Heart left ventricle (tissue), 16 donors: ENCODE measurements at places on chromosomes 6 and 20. TPM values are rescaled to one million over a fixed set of nuclear protein-coding genes. Genes with fewer than 3 reads are reported as not detected.

DNA sequence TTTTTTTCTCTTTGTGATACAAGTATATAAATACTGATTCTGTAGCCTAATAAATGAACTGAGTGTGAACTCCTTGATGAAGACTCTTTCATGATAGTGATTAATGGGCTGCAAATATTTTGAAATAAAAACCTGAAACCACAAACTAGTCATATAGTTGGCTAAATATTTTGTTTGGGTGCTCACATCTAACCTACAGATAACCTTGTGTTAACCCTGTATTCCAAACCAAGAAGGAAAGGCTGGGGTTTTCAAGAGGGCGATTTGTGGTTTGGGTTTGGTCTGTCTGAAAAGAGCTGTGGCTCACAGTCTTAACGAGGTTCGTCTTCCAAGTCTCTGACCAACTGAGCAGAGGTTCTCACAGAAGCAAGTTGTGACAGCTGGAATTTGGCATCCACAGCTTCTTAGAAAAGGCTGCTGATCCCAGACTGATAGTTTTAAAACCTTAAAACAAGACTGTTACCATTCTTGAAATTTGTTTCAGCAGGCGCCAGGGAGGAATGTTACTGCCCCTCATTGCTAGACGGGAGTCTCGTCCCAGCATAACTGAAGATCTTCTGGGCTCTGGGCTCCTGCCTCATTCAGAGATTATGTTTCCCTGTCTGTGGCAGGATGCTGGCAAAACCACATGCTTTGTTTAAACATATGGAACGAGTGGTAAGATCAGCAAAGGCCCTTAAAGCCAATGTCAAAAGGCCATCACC lies 736.4 kb upstream of the MARCKS start:
- DNase-seq, result no peak
- H3K27me3 ChIP-seq, result no peaks in the 10 kb centered on the region
- no peaks in the 10 kb centered on the region for H3K4me1 ChIP-seq
- H3K36me3 ChIP-seq, result no peaks in the 10 kb centered on the region
- no peak overlapping the region for H3K27ac ChIP-seq

Gene UBE2C
- total RNA-seq, result 16.9 TPM

DNA sequence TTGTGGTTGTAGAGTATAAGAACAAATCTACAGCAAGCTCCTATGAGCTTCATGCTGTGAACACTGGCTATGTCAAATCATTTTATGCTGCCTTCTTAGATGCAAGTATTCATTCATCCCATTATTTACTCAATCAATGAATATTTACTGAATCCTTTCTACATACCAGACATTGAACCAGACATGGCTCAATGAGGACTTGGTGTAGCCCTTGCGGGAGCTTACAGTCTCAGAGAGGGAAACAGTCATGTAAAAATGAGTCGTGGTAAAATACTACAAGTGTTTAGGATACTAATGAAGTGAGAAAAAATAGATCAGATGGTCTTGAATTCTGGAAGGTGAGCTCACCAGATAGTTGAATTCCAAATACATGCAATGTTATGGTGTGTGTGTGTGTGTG lies 44.8 kb upstream of the ENPP1 start:
- no peak overlapping the region for H3K27ac ChIP-seq
- H3K27me3 ChIP-seq, result no peaks in the 10 kb centered on the region
- no peaks in the 10 kb centered on the region for H3K36me3 ChIP-seq

DNA sequence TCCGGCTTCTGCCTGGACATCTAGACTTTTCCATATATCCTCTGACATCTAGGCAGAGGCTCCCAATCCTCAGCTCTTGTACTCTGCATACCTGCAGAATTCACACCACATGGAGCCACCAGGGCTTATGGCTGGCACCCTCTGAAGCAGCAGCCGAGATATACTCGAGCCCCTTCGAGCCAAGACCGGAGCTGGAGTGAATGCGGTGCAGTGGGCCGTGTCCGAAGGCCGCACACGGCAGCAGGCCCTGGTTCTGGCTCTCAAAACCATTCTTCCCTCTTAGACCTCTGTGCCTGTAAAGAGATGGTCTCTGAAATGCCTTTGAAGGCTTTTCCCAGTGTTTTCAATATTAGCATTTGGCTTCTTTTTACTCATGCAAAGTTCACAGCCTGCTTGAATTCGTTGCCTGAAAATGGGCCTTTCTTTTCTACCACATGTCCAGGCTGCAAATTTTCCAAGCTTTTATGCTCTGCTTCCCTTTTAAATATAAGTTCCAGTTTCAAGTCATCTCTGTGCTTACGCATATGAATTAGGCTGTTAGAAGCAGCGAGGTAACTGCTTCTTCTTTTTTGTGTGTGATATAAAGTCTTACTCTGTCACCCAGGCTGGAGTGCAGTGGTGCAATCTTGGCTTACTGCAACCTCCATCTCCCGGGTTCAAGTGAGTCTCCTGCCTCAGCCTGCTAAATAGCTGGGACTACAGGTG lies 3.8 kb upstream of the SIRPB1 start:
- no peak overlapping the region for H3K4me3 ChIP-seq
- H3K4me1 ChIP-seq, result no peaks in the 10 kb centered on the region
- no peak overlapping the region for H3K27ac ChIP-seq
- DNase-seq, result no peak

DNA sequence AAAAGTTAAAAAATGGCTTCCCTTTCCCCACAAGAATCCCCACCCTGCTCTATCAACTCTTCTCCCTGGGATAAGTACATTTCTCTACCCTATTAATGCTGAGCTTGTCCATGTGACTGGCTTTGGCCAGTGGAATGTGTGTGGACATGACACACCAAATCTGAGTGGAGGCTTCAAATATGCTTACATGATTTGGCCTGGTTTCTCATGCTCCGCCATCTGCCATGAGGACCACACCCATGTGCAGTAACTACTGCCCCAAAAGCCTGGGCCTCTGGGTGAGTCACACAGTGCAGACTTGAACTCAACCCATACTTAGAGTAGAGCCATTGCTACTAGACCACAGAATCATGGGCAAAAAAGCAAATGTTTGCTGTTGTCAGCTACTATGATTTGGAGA lies 65.4 kb downstream of the PRND start:
- H3K36me3 ChIP-seq, result no peaks in the 10 kb centered on the region
- H3K27me3 ChIP-seq, result no peaks in the 10 kb centered on the region
- H3K4me3 ChIP-seq, result no peak overlapping the region
- DNase-seq, result no peak
- no peaks in the 10 kb centered on the region for H3K4me1 ChIP-seq
- no peak overlapping the region for H3K27ac ChIP-seq

Gene CCN5
- total RNA-seq, result 62.3 TPM
